ENCODE measurements at places on chromosomes 2 and 18. TPM values are rescaled to one million over a fixed set of nuclear protein-coding genes. Genes with fewer than 3 reads are reported as not detected.

DNA sequence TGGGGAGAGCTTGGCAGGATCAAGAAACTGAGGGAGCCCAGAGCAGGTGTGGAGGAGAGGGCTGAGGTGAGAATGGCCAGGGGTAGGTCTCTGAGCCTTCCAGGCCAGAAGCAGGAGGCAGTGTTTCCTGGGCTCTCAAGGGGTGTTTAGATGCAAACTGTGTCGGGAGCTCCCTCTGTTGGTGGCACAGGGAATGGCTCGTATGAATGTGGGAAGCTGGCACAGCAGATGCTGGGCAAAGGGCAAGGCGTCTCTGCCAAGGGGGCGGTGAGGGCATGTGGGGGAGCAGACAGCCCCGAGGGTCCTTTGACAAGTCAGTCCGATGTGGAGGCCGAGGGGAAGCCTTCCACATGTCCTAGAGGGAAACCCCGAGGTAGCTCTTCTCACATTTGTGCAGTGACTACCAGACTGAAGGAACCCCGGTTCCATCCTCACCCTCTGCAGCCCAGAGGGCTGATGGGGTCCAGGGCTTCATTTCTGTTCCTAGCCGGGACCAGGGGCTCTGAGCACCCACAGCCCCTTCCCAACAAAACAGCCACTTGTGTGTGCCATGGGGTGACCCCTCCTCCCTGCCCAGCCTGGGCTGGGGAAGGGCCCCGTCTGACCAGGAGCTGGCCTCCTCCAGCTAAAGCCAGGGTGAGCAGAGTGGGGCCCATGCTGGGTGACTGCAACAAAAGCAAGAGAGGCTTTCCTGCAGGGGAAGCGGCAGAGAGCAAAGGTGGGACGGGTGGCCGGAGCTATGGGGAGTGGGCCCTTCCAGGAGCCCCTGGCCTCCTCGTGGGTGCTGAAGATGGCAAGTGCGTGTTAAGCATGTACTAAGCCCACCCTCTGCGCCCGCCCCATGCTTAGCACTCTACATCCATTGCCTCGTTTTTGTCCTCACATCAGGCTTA is 103.4 kb downstream of the SEPTIN10 start:
- DNase-seq = peak; percentile 90

GRCh38 chr2:203718087-203718486 is 11.6 kb downstream of the CD28 start:
- DNase-seq = peak; percentile 90

The SERPINB7 gene
- total RNA-seq = not detected

GRCh38 chr2:100242891-100243619 is 79.2 kb downstream of the LONRF2 start:
- peak; percentile 72 for DNase-seq

Data from activated CD8-positive, alpha-beta T cell treated with anti-CD3 and anti-CD28 coated beads for 36 hours (primary cell).